ENCODE measurements at places on chromosomes 1 and 21. TPM values are rescaled to one million over a fixed set of nuclear protein-coding genes. Genes with fewer than 3 reads are reported as not detected.

DNA sequence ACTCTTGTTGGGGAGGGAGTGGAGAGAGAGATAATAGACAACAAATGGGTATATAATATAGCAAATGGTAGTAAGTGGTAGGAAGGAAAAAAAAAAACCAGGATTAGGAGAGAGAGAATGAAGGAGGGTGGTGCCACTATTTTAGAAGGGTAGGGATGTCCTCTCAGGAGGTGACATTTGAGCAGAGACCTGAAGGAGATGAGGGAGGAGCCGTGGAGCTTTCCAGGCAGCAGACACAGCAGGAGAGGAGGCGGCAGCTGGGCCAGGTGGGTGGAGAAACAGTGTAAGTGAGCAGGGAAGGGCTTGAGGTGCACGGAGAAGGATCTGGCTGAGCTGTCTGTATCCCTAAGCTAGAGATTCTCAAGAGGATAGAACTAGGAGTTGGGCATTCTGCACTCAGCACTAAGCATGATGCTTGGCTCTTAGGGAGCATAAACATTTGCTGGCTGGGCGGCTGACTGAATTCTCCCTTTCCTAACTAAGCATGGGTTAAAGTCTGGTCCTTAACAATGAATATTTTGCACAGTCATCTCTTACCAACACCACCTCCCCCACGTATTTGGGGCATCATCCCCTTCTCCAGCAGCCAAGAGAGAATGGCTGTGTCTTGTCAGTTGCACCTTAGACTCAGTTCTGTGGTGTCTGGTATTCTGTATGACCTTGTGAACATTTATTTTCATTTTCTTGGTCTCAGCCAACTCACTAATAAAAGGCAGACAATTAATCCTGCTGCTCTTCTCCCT, 27.6 kb upstream of the SARS1 start:
- H3K36me3 ChIP-seq = no peaks in the 10 kb centered on the region
- DNase-seq = no peak
- no peak overlapping the region for H3K27ac ChIP-seq
- no peak overlapping the region for H3K4me3 ChIP-seq
- no peaks in the 10 kb centered on the region for H3K27me3 ChIP-seq

GRCh38 chr1:220797553-220797952, 10.8 kb downstream of the MTARC1 start:
- no peaks in the 10 kb centered on the region for H3K4me1 ChIP-seq
- no peak for DNase-seq
- no peaks in the 10 kb centered on the region for H3K36me3 ChIP-seq
- H3K27me3 ChIP-seq = peaks cover 3% of the 10 kb centered on the region
- no peak overlapping the region for H3K4me3 ChIP-seq

DNA sequence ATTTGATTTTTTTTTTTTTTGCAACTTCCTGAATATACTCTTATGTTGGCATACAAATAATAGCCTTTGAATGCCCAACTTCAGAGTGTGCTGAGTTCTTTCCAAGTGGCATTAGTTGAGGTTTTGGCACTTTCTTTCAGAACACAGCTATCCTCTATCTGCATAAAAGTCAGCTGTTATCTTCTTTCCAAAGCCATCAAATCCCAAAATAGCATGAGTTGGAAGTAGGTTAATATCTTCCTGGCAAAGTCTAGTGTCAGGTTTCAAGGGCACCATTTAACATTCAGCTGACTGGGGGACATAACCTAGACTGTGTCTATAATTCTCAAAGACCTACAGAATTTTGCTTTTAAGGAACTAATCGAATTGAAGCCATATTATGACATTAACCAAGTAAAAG, 223.9 kb downstream of the PLPP3 start:
- H3K4me3 ChIP-seq = no peak overlapping the region
- no peak overlapping the region for H3K27ac ChIP-seq
- H3K36me3 ChIP-seq = no peaks in the 10 kb centered on the region
- H3K27me3 ChIP-seq = no peaks in the 10 kb centered on the region
- no peak for DNase-seq
- H3K4me1 ChIP-seq = no peaks in the 10 kb centered on the region

GRCh38 chr1:197486946-197487345, 218.9 kb downstream of the CRB1 start:
- H3K36me3 ChIP-seq = no peaks in the 10 kb centered on the region
- peaks cover 1% of the 10 kb centered on the region for H3K4me1 ChIP-seq
- H3K4me3 ChIP-seq = no peak overlapping the region
- peaks cover 4% of the 10 kb centered on the region for H3K27me3 ChIP-seq
- H3K27ac ChIP-seq = no peak overlapping the region

- peaks cover 2% of the 10 kb centered on the region for H3K36me3 ChIP-seq
- H3K27me3 ChIP-seq = no peaks in the 10 kb centered on the region
- H3K27ac ChIP-seq = no peak overlapping the region
- DNase-seq = no peak
- H3K4me1 ChIP-seq = no peaks in the 10 kb centered on the region
- no peak overlapping the region for H3K4me3 ChIP-seq
Measured at GRCh38 chr1:246302711-246303317, 204.3 kb downstream of the SMYD3 start.

GRCh38 chr1:162908780-162909179, 47.8 kb upstream of the CCDC190 start:
- no peak overlapping the region for H3K27ac ChIP-seq
- H3K36me3 ChIP-seq = peaks cover 3% of the 10 kb centered on the region
- peaks cover 11% of the 10 kb centered on the region for H3K27me3 ChIP-seq
- no peak overlapping the region for H3K4me3 ChIP-seq

DNA sequence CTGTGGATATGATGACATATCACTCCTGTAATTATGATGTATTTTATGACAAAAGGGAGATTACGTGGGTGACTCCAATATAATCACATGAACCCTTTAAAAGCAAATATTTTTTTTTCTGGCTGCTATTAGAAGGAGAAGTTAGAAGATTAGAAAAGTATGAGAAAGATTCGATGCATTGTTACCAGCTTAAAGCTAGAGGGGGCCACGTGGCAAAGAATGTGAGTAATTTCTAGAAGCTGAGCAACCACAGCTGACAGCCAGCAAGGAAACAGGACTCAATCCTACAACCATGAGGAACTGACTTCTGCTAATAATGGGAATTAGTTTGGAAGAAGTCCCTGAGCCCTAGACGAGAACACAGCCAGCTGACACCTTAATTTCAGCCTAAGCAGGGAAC, 56.3 kb upstream of the C1orf87 start:
- H3K36me3 ChIP-seq = no peaks in the 10 kb centered on the region
- no peak overlapping the region for H3K27ac ChIP-seq

GRCh38 chr1:28290851-28291250, 31.5 kb downstream of the SESN2 start:
- no peak overlapping the region for H3K4me3 ChIP-seq
- H3K27ac ChIP-seq = no peak overlapping the region
- no peaks in the 10 kb centered on the region for H3K36me3 ChIP-seq
- H3K27me3 ChIP-seq = no peaks in the 10 kb centered on the region

DNA sequence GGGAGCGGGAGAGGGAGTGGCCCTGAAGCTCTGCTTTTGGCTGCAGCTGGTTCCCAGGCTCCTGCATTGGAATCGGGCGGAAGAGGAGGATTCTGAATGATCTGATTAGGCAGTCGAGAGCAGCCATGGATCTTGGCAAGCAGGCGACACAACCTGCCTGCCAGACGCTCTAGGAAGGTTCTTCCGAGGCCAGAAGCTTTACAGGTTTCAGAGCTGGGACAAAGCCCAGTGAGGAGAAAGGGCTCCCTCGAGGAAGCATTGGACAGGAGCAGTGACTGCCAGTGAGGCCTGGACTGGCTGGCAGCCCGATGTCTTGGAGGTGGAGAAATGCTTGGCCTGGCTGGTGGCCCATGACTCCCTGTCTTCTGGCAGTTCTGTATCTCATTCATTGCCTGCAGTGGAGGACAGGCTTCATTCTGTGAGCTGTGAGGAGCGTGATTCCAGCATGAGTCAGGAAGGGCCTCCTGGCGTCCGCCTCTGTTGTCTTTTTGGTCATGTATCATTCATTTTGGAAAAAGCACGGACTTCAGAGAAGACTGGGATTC, 132.7 kb upstream of the IPO9 start:
- H3K4me1 ChIP-seq = no peaks in the 10 kb centered on the region
- H3K27ac ChIP-seq = no peak overlapping the region
- H3K4me3 ChIP-seq = no peak overlapping the region
- DNase-seq = no peak

DNA sequence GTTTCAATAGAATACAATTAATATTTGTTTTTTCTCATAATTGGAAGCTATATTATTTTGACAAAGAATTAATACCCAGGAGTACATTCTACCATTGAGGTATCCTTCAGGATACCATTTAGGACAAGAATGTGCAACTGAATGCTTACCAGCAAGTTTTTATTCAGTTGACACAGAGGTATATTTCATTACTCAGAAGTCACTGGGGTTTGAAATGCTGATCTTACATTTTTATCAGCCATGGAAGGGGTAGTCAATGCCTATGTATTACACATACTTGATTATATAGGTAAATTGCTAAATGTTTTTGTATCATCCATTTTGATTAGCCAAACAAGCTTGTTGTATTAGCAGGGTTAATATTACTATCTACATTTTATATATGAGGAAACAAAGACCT, 48.0 kb downstream of the C1orf87 start:
- no peaks in the 10 kb centered on the region for H3K4me1 ChIP-seq
- H3K27me3 ChIP-seq = peaks cover 14% of the 10 kb centered on the region
- H3K27ac ChIP-seq = no peak overlapping the region
- H3K4me3 ChIP-seq = no peak overlapping the region
- H3K36me3 ChIP-seq = no peaks in the 10 kb centered on the region

- no peaks in the 10 kb centered on the region for H3K4me1 ChIP-seq
- no peak overlapping the region for H3K27ac ChIP-seq
- H3K27me3 ChIP-seq = no peaks in the 10 kb centered on the region
- no peaks in the 10 kb centered on the region for H3K36me3 ChIP-seq
- H3K4me3 ChIP-seq = no peak overlapping the region
Measured at GRCh38 chr1:17233675-17234320, 15.1 kb upstream of the PADI3 start.

- no peak overlapping the region for H3K4me3 ChIP-seq
- peaks cover 37% of the 10 kb centered on the region for H3K27me3 ChIP-seq
- H3K4me1 ChIP-seq = peaks cover 1% of the 10 kb centered on the region
- DNase-seq = no peak
Measured at GRCh38 chr1:201648066-201648906, 109.4 kb downstream of the NAV1 start.

- H3K4me1 ChIP-seq = no peaks in the 10 kb centered on the region
- no peak overlapping the region for H3K4me3 ChIP-seq
Measured at GRCh38 chr1:71565831-71566230, 485.0 kb upstream of the ZRANB2 start.

DNA sequence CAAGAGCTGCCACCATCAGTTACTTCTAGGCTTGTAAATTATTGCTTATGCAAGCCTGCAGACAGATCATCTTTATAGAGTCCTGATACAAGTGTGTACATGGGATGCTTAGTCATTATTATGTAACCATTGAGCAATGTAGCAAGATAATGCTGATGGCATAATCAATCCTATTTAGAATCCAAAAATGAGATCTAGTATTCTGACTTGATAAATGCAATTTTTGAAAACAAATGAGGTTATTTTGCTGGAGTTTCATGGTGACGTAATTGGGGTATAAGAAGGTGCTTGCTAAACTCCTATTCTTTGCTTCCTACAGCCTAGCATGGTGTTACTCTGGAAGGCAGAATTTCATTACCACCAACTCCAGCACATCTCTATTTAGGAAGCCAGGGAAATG, 801.7 kb upstream of the PRMT6 start:
- no peak overlapping the region for H3K4me3 ChIP-seq
- no peak overlapping the region for H3K27ac ChIP-seq
- H3K36me3 ChIP-seq = no peaks in the 10 kb centered on the region
- no peak for DNase-seq
- H3K27me3 ChIP-seq = no peaks in the 10 kb centered on the region

DNA sequence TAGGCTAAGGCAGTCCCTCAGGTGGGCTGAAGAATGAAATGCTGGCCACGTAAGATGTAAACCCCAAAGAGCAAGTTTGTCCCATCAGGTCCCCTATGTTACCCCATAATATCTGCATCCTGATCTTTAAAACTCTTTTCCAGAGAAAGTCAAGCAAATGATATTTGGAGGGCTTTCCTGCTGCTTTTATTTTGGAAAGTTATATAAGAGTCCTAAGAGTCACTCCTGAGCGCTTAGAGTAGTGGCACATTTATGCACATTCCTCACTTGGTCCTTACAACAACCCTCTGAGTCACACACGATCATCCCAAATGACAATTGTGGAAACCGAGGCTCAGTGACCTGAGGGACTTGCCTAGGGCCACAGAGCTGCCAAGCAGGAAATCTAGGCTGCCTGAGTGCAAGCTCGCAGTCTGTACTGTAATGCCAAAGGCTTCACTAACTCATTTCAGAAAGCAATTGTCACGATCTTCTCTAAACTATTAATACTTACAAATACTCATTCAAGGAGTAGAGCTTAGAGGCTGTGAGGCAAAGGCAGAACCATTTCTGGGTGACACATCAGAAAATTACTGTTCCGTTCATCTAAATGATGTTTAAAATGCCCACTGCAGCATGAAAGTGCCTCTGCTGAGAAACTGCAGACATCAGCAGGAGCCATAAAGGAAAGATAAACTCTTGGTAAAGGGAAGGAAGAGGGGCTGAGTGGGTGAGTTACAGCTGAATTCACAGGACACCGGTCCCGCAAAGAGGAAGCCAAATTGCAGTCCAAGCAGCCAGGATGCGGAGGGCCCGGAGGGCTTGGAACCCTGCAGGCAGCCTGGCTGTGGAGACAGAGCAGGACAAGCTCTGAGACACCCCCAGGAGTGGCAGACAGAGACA, 30.8 kb downstream of the CAPZB start:
- H3K4me3 ChIP-seq = no peak overlapping the region
- no peaks in the 10 kb centered on the region for H3K27me3 ChIP-seq
- no peak for DNase-seq
- peak overlapping the region; percentile 63 for H3K27ac ChIP-seq
- peaks cover 79% of the 10 kb centered on the region for H3K4me1 ChIP-seq

DNA sequence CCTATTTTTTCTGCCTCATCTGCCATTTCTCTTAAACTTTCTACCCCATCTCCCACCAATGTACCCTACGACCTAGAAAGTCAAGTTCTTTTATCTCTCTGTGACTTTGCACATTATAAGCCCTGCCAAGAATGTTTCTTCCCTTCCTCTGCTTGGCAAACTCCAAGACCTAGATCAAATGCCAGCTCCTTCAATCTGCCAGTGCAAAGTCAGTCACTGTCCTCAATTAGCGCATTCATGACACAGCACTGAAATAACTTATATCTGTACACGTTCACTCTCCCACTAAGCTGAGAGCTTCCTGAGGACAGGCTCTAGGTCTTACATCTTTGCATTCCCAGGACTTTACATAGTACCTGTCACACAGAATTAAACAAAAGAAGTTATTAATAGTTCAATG, 21.4 kb upstream of the LSM10 start:
- no peak overlapping the region for H3K27ac ChIP-seq
- H3K4me1 ChIP-seq = peaks cover 15% of the 10 kb centered on the region
- no peaks in the 10 kb centered on the region for H3K27me3 ChIP-seq
- no peak for DNase-seq

GRCh38 chr1:35808450-35809113, 766 bp downstream of the AGO4 start:
- H3K4me1 ChIP-seq = peaks cover 47% of the 10 kb centered on the region
- peak overlapping the region; percentile 91 for H3K27ac ChIP-seq
- H3K36me3 ChIP-seq = no peaks in the 10 kb centered on the region
- H3K4me3 ChIP-seq = peak overlapping the region; percentile 83
- H3K27me3 ChIP-seq = no peaks in the 10 kb centered on the region

- peak; percentile 13 for DNase-seq
- H3K36me3 ChIP-seq = no peaks in the 10 kb centered on the region
- no peak overlapping the region for H3K4me3 ChIP-seq
- H3K27me3 ChIP-seq = no peaks in the 10 kb centered on the region
- no peak overlapping the region for H3K27ac ChIP-seq
Measured at GRCh38 chr1:11456965-11457364, 22.0 kb upstream of the DISP3 start.

The STIL gene
- 51.3 TPM for total RNA-seq

The HTR1D gene
- not detected for total RNA-seq

The DNASE2B gene
- total RNA-seq = not detected

The SLFNL1 gene
- total RNA-seq = 0.25 TPM

The GOLT1A gene
- not detected for total RNA-seq

The VHLL gene
- total RNA-seq = 0.52 TPM

Data from activated CD4-positive, alpha-beta T cell treated with anti-CD3 and anti-CD28 coated beads, Interleukin-2, amount 10 ng/mL, durations not matched to agents 7 days and 5 days (primary cell).